ENCODE measurements at places on chromosomes 7 and 10. TPM values are rescaled to one million over a fixed set of nuclear protein-coding genes. Genes with fewer than 3 reads are reported as not detected.

PIP4K2A gene
- 18.6 TPM for total RNA-seq

CRYGN gene
- not detected for total RNA-seq

HOXA10 gene
- 7.7 TPM for total RNA-seq

GRID2IP gene
- total RNA-seq: not detected

IL6 gene
- total RNA-seq: 1.4 TPM

ABCB4 gene
- not detected for total RNA-seq

CACNB2 gene
- total RNA-seq: not detected

All from A549 treated with Mapracorat at 1 μM for 4 hours (cell line).